PC-9 (cell line): ENCODE measurements at places on chromosomes 11 and 22. TPM values are rescaled to one million over a fixed set of nuclear protein-coding genes. Genes with fewer than 3 reads are reported as not detected.

DNA sequence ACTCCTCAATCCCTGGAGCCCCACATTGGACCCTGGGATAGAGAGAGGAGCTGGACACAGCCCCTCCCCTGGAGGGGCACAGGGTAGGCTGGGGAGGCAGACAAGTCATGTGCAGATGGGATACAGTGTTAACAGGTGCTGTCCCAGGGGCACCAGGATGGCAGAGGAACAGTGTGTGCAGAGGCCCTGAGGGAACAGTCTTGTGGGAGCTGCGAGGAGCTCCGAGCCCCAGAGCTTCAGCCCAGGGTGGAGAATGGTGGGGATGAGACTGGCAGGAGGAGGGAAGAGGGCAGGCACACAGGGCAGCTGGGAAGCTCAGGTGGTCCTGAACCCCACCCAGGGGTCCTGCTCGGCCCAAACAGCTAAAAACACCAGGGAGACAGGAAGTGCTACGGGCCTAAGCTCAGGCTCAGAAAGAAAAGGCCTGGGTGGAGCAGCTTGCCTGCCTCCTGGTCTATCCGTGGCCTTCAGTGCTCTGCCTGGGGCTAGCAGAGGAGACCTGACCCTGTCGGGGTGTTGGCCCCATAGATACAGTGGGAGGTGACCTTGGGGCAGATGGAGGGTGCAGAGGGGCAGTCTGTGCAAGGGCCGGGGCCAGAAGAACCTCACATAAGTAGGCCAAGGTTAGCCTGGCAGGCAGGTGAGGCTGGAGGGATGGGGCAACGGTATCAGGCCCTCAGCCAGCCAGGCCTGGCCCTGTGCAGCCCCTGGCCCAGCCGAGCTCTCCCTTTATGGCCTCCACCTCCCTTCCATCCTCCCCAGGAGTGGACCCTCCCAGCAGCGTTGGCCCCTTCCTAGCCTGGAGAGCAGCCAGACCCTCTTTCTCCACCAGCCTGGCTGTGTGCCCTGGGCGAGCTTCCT, 15.4 kb downstream of the CAPN5 start:
- DNase-seq = no peak

GRCh38 chr22:18000441-18001039, 23.8 kb downstream of the MICAL3 start:
- no peak for DNase-seq

- DNase-seq = no peak
Measured at GRCh38 chr22:29316141-29316828, 788 bp upstream of the RASL10A start.

DNA sequence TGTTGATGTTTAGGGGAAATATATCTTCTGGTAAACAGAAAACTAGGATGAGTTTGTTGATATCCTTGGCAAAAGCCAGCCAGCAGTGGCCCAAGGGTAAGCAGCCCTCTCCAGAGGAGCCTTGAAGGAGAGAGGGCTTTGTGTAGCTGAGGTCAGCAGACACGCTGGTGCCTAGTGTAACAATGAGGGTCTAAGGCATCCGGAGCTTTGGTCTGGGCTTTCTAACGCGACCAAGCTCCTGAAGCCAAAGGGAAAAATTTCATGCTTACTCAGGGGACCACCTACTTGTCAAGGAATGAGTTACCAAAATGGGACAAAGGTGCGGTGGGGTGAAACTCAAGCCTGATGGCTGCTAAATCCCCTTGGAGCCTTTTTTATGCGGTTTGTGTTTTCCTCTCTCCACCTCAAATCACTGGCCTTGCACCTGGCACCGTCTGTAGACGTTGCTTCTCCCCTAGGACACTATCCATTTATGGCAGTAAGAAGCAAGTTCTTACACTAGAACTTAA, 134.9 kb downstream of the DBX1 start:
- no peak for DNase-seq

DNA sequence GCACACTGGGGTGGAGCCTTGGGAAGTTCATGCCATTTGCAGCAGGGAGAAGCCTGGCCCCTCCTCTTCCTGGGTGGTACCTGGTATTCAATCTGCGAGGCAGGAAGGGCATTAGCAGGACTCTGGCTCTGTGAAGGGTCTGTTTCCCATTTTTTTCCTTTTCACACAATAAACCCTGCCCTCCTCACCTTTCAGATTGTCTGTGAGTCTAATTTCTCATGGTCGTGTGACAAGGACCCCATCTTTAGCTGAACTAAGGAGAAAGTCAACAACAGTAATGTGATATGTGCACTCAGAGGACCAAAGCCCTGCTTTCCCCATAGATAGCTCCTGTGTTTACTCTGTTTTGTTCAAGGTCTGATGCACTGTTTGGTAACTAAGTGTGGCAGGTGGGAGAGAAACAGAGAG, 26.6 kb upstream of the CASP4 start:
- DNase-seq = no peak

DNA sequence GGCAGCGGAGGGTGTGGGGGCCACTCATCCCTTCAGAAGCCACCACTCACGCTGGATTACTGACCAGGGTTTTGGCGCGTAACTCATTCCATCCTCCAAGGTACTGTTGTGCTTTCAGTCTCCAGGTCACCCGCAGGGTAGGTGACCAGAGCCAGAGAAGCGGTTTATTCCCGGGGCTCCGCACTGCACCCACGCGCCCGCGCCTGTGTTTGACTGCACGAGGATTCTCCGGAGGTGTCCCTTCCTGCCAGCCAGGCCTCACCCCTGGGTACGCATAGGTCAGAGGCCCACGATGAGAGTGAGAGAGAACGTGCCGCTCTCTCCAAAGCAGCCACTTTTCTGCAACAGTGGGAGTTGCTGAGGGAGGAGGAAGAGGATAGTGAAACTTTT, 55.5 kb downstream of the TRAF6 start:
- DNase-seq = no peak

DNA sequence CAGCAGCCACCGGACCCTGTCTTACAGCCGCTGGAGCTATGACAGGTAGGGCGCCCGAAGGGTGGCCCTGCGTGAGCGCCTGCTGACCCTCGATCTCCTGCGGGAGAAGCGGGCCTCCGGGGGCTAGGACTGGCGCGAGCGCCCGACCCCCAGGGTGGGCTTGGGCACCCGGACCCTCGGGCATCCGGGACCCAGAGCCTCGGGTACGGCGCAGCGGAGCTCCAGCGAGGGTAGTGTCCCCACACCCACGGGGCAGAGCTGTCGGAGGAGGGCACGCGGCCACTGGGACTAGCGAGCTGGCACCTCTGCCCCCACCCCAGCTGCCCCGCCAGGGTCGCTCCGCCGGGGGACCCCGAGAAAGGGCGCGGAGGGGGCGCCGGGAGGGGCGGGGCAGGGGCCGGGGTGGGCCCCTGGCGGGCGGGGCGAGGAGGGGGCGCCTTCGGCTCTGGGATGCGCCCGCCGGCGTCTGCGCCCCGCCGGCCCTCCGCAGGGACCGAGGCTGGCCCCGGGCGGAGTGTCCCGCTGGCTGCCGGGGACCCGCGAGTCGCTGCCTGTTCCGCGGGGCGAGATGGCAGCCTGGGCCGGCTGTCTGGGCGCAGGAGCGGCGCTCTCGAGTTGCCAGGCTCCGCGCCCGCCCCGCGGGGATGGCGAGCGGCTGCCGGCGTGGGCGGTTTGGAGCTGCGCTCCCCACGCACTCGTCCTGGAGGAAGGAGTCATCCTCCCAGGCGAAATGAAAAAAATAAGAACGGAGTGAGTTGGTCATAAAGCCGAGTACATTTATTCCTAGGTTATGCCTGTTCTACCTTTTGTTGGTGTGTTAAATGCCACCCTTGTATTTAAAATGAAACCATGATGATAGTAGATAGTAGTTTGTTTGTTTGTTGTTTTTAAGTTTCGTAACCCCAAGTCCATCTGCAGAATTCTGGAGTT, 32.4 kb downstream of the EIF3F start:
- no peak for DNase-seq

The LPXN gene
- 7.1 and 10.3 TPM in 2 replicates for total RNA-seq

The OVOL1 gene
- total RNA-seq = 10.2 and 10.5 TPM in 2 replicates

GRCh38 chr22:40238425-40239344, 61.0 kb downstream of the TNRC6B start:
- peak; percentile 57 for DNase-seq

- no peak for DNase-seq
Measured at GRCh38 chr11:32358729-32359128, 76.6 kb downstream of the WT1 start.

The MS4A6E gene
- total RNA-seq = not detected in 2 replicates

The CYP2D6 gene
- total RNA-seq = 6.7 TPM in 2 replicates

The NRGN gene
- 6.8 and 10.2 TPM in 2 replicates for total RNA-seq

GRCh38 chr11:72762641-72763304, 10.6 kb upstream of the ARAP1 start:
- DNase-seq = no peak

The MMP13 gene
- not detected in 2 replicates for total RNA-seq

The OR10D3 gene
- total RNA-seq = not detected in 2 replicates

GRCh38 chr11:35945137-35945518, 1.3 kb downstream of the LDLRAD3 start:
- DNase-seq = no peak

The MS4A3 gene
- total RNA-seq = not detected in 2 replicates

The PDGFD gene
- 6.1 and 6.9 TPM in 2 replicates for total RNA-seq

DNA sequence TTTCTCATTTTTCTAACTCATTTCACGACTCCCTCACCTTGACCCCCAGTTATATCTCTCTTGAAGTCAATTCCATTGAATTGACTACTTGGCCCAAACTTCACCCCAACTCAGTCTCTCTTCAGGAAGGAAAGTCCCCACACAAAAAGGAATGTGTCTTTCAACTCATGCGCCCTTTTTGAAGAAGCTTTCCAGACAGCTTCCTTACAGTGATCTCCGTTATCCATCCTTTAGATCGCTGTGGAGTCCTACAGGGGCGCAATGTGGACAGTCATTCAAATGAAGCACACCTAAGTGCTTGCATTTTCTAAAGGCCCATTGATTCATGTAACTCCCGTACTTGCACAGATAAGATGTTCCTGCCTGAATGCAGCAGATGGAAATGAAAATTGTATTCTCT, 101.1 kb upstream of the VPREB1 start:
- no peak for DNase-seq

The MPZL3 gene
- total RNA-seq = 13.4 and 16.8 TPM in 2 replicates

DNA sequence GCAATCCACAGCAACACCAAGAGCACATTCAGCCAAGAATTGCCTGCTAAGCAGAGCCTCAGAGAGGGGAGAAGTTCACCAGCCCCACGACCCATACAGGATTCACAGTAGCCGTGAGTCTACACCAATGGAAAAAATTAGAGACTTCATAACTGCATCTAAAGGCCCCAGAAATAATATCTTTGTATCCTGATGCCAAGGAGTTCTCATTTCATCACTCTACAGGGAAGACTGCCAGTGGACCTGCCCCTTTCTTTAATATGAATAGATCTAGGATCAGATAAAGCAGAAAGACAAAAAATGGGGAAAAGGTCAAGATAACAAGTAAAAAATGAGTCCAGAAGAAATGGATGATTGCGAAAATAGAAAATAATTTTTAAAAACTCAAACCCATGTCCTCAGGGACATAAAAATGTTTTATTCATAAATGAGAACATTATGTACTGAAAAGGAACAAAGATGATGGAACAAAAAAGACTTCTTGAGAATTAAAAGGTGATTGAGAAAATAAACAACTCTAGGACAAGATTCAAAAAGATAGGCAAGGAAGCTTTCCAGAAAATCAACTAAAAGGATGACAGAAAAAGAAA, 9.5 kb downstream of the APOL3 start:
- DNase-seq = no peak

The RASSF10 gene
- total RNA-seq = 0.35 and 0.55 TPM in 2 replicates

The RNF169 gene
- total RNA-seq = 30.8 and 36.5 TPM in 2 replicates

- DNase-seq = no peak
Measured at GRCh38 chr11:105203569-105204240, 64.1 kb upstream of the CARD18 start.

- no peak for DNase-seq
Measured at GRCh38 chr11:6388748-6389147, 1.5 kb upstream of the SMPD1 start.

The MGAT3 gene
- total RNA-seq = not detected in 2 replicates

DNA sequence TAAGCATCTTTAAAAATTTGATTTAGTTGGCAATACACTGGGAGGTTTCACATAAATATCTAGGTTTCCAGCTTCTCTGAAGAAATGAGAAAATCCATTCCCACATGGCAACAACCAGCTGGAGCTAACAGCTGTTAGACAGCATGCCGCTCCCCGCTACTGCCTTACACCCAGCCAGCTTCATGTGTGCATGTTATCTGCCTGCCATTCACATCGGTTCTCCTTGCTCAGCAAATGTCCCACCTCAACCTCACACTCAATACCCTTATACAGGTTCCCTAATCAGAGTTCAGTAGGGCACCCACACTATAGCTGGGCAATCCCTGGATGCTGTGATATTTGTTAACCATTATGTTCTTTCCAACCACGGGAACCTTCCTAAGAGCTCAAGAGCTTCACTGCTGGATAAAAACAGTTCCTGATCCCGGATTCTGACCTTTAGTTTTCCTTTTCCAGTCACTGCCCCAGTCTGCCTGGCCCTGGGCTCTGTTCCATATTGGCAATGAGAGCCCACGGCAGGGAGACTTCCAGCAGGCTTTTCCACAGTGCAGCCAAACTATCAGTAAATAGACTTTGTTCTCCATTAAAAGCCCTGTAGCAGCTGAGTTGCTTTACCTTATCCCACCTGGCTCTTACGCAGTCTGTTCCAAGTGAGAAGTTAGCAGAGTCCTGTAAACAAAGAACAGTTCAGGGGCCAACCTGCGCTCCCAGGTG, 8.6 kb downstream of the RPUSD4 start:
- no peak for DNase-seq
